ENCODE measurements at places on chromosomes 7 and 10.

DNA sequence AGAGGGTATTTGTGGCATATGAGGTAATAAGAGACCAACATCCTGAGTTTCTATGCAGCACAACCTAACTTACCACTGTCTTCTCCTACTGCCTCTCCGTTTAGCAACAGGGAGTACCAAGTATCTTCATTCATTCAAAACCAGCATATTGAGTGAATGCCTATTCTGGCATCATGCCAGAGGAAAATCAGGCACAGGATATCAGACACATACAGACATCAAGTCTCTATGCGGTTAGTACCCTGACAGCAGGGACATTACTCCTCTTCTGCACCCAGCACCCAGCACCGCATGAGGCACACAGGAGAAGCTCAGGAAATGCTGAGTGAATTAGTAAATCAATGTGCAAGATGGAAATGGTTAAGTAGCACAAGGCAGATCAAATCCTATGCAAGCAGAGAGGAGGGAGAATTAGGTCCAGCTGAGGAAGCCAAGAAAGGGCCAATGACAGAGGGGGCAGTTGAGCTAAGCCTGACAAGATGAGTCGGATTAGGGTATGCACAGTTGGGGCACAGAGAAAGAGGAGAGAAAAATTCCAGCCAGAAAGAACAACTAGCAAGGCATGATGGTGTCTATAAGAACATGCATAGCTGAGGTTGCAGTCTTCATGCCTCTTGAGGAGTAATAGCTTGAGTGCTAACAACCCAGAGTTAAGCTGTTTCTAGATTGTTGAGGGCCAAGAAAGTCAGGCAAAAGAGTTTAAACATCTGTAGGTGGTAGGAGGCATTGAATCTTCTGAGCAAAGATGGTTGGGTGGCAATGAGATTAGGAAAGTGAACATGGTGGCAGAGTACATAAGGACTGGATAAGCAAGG is 146.0 kb downstream of the PLXNA4 start:
- DNase-seq: peak; percentile 68

GRCh38 chr7:67825356-67825755 is 828.7 kb downstream of the TYW1 start:
- no peak for DNase-seq

- DNase-seq: no peak
These were observed 6.2 kb downstream of the NIPSNAP2 start for GRCh38 chr7:55970561-55970960.

GRCh38 chr7:80838643-80839042 is 80.2 kb downstream of the SEMA3C start:
- peak; percentile 85 for DNase-seq

GRCh38 chr10:69455006-69455763 is 3.9 kb downstream of the TSPAN15 start:
- no peak for DNase-seq

GRCh38 chr7:130084037-130084875 is 13.9 kb downstream of the KLHDC10 start:
- DNase-seq: peak; percentile 18

- DNase-seq: no peak
These were observed 125.3 kb downstream of the SORCS3 start for GRCh38 chr10:104766341-104766740.

DNA sequence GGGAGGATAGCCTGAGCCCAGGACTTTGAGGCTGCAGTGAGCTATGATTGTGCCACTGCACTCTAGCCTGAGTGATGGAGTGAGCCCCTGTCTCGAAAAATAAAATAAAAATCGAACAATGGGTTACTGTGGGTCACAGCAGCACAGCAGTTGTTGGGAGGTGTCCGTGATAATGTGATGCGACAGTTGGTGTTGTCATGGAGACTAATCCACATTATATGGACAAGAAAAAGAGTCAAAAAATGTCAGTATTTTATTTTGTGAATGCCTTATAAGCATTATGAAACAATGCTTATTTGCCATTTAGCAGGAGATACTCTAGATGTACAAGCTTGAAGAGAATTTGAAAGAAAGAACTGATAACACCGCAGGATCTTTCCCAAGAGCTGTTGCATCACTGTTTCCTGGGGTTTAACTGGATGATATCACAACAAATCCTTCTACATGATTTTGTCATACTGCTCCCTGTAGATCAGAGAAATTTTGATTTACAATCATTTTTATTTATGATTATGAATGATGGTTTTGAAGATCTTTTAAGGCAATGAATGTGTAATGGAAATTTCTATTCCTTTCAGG is 195.4 kb downstream of the BAMBI start:
- DNase-seq: peak; percentile 2

- no peak for DNase-seq
These were observed 71.4 kb downstream of the INSIG1 start for GRCh38 chr7:155368894-155369600.

DNA sequence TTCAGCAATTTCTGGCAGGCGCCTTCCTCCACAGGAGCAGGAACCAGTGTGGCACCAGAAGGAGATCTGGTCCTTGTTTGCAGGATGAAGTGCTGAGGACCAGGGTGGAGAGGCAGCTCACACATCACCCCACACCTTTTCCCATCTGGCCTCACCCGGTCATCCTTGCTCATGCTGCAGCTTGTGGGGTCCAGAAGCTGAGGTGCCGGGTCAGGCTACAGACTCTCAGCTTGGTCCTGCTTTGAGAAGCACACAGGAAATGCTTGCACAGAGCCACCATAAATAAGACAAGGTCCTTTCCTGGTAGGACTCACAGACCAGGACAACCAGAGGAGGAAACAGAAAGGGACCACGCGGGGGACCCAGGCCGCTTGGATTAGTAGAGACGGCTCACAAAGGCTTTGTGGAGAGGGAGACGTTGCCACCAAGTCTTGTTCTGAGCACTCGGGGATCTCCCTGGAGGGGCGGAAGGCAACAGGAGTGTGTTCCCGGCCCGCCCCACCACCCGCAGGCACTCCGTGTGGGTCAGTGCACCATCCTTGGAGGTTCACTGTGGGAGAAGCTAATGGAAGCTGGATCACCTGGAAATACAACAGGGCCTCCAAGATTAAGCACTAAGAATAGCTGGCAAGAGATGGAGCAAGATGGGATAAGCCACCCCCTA is 29.6 kb upstream of the EN2 start:
- no peak for DNase-seq

GRCh38 chr7:40493609-40494051 is 358.8 kb downstream of the SUGCT start:
- no peak for DNase-seq
